Stimulated activated CD8-positive, alpha-beta memory T cell treated with anti-CD3 and anti-CD28 coated beads, Interleukin-4, amount 100 ng/mL, for 4 hours (primary cell): ENCODE measurements at places on chromosomes 12 and 14.

- DNase-seq, result no peak
These were observed 22.0 kb downstream of the LRTM2 start for GRCh38 chr12:1842183-1842904.

GRCh38 chr12:123395236-123395635 lies 11.3 kb downstream of the KMT5A start:
- no peak for DNase-seq

- DNase-seq, result no peak
These were observed 118.7 kb downstream of the BRMS1L start for GRCh38 chr14:35944847-35945246.

DNA sequence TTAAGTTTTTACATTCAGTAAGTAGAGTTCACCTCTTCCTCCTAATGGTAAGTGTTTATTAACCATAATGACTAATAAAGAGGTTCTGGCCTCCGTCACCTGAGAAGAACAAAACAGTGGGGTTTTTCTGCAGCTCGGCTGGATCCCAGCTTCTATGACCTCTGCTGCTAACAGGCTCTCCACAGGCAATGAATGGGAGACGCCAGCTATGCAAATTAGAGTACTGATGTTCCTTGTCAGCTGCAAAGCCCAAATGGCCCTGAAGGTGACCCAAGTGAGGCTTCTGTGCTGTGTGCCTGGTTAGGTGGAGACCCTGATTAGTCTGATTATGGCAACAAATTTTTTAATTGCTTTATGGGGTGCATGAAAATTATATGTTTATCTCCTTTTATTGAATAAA lies 218.1 kb downstream of the APAF1 start:
- no peak for DNase-seq

DNA sequence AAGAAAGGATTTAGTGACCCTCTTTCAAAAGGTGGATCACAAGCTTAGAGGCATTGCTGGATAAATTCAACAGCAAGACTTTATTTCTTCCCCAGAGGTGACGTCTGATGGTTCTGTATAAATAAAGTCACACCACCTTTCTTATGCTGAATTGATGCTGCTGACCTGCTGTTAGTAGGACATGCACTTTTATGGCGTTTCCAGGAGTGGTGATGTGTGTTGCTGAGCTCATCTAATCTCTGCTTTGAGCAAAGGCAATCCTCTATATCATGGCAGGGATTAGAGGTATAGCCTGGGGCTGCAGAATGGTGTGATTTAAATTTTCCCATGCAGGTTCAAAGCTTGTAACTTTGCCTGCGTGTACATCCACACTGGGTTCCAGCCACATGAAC lies 94.9 kb downstream of the ETV6 start:
- DNase-seq, result no peak

- DNase-seq, result no peak
These were observed 28.2 kb downstream of the HIGD1C start for GRCh38 chr12:50980545-50980944.

DNA sequence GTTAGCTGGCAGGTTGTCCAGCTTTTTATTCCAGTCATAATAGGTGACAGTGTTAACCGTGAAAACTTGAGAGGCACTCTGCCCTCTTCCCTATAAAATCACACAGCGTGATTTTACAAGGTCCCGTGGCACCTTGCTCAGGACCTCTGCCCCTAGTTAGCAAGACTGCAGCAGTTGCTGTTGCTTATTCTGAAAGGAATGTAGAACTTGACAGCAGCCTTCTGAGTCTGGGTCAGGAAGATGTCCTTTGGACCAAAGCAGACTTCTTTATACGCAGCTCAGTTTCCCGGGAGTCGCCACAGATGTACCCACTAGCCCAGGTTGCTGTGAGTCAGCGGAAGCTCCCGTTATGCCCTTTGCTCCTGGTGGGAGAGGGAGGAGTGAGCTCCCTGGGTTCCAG lies 13.2 kb downstream of the PRKAB1 start:
- DNase-seq, result no peak

GRCh38 chr12:694734-695503 lies 31.7 kb upstream of the NINJ2 start:
- DNase-seq, result no peak

GRCh38 chr14:23571701-23572523 lies 4.3 kb upstream of the AP1G2 start:
- DNase-seq, result no peak

DNA sequence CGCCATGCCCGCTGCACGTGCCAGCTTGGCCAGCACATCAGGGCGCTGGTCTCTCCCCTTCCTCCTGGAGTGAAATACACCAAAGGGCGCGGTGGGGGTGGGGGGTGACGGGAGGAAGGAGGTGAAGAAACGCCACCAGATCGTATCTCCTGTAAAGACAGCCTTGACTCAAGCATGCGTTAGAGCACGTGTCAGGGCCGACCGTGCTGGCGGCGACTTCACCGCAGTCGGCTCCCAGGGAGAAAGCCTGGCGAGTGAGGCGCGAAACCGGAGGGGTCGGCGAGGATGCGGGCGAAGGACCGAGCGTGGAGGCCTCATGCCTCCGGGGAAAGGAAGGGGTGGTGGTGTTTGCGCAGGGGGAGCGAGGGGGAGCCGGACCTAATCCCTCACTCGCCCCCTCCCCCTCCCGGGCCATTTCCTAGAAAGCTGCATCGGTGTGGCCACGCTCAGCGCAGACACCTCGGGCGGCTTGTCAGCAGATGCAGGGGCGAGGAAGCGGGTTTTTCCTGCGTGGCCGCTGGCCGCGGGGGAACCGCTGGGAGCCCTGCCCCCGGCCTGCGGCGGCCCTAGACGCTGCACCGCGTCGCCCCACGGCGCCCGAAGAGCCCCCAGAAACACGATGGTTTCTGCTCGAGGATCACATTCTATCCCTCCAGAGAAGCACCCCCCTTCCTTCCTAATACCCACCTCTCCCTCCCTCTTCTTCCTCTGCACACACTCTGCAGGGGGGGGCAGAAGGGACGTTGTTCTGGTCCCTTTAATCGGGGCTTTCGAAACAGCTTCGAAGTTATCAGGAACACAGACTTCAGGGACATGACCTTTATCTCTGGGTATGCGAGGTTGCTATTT lies 914 bp upstream of the CCND2 start:
- DNase-seq, result peak; percentile 63

- no peak for DNase-seq
These were observed 3.2 kb downstream of the PTGES3 start for GRCh38 chr12:56684745-56685359.

DNA sequence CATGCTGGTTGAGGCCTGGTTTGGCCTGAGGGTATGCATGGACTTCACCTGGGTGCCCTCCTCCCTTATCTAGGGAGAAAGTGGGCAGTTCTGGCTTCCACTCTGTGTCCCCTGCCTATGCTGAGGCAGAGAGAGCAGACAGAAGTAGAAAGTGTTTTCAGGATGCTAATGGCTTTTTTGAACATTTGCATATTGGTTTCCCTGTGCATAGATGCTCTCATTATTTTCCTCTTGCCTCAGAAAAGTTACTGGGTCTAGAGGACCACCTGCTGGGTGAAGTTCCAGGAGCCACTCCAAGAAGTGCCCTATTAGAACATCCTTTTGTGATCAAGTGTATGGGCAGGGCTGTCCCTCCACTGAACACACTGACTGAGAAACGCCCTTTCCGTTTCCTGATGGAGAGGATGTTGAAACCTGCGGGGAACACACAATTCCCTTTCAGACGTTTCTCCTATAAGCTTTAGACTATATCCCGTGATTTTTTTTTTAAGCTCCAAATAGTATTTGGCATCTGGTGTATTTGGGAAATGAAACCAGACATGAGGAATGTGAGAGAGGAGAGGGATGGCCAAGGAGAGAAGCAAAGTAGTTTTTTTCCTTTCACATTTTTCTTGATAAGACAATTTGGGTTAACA lies 66.6 kb downstream of the DAAM1 start:
- DNase-seq, result no peak

DNA sequence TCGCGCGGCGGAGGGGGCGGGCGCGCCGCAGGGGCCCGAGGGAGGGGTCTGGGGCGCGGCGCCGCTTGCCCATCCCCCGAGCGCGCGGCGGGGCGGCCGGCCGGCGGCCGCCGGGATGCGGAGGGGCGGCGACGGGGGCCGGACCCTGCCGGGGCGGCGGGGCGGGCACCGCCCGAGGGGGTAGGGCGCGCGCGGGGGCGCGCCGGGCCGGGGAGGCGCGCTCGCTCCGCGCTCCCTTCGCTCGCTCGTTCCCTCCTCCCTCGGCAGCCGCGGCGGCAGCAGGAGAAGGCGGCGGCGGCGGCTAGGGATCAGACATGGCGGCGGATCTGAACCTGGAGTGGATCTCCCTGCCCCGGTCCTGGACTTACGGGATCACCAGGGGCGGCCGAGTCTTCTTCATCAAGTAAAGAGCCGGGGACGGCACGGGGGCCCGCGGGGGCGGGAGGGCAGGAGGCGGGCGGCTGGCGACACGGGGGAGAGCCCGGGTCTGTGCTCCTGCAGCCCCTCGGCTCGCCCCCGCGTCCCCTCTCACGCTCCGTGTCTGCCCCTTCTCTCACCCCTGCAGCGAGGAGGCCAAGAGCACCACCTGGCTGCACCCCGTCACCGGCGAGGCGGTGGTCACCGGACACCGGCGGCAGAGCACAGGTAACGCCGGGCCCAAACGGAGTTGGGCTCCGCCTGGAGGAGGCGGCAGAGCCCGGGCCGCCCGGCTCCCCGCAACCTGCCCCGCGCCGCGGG lies at the start of gene PLEKHA5:
TSS of gene PLEKHA5 (plus strand) at position 248 of the 738 bp plus-strand sequence. CDS start at position 315, 67 bp downstream.
- peak; percentile 1 for DNase-seq

DNA sequence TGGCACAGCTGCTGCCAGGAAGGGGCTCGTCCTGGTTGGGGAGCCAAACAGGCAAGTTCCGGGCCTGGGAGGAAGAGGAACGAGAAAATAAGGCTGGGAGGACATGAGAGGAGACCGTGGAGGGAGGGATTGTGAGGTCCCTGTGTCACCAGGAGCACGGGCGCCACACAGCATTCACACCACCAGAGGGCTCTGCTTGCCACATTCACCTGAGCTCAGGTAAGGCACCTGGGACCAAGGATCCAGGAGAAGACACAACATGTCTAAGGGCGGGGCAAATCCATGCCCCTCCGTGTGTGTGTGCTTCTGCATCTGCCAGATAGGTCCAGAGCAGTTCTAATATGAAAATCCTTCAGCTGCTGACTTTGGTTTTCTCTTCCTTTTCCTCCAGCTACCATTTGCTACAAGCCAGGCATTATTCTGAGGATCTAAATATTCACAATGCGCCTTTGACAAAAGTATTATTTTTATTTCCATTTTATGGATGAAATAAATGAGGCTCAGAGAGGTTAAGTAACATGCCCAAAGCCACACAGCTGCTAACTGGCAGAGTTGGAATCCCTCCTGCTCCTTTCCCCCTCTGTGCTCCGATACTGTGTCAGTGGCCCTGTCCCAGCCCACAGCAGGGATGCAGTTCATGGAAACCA lies 14.6 kb downstream of the RAPGEF3 start:
- DNase-seq, result peak; percentile 24

GRCh38 chr14:103340480-103341212 lies 6.6 kb downstream of the EIF5 start:
- no peak for DNase-seq

DNA sequence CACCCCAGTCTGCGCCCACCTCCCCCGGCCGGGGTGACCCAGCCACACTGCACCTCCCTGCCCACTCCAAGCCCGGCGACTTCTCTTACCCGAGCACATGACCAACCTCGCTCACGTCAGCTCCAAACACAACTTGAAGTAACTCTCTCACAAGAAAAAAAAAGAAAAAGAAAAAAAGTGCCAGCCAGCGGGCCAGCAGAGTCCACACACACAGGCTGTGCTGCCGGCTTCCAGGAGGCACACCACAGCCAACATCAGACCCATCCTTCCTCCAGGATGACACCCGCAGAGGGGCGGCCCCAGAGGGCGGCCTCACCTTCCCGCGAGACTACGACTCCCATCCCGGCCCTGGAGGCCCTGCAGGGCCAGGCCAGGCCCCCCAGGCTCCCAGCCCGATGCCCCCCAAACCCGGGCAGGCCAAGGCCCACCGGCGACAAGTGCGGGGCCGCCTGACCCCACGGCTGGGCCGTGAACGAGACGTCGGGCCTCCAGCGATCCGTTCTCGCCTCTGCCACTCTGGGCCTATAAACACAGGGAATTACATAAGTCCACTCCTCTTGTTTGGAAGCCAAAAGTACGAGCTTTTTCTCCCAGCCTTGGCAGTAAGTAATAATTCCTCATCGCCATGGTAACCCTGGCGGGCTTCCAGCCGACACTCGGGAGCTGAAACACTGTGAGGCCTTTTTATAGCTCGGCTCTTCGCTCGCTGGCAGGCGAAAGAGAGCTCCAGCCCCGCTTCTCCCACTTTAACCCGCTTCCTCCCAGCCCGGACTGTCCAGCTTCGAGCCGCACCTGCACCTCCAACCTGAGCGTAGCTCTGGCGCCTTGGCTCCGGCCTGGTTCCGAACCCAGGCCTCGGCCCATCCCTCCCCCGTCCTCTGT lies 49.1 kb downstream of the NCOR2 start:
- DNase-seq, result no peak

- no peak for DNase-seq
These were observed 31.7 kb downstream of the SMOC1 start for GRCh38 chr14:69910871-69911270.

GRCh38 chr14:59772233-59772632 lies 98.3 kb downstream of the RTN1 start:
- DNase-seq, result no peak

DNA sequence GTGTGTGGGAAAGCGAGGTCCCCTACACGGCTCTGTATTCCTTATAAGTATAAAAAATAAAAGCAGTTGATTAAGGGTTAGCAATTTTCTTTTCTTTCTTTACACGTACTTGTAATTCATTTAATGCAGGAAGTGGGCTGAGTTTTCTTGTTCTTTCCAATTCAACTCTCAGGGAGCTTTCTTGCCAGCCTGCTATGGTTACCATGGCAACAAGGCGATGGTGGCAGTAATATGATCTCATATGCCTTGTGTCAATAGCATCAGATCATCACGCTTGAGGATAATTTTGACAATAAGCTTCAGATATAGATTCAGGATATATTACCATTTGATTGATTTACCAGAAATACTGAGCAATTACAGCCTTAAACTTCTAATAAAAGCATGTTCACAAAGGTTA lies 466.5 kb downstream of the APAF1 start:
- no peak for DNase-seq

- DNase-seq, result no peak
These were observed 66.3 kb downstream of the IFT43 start for GRCh38 chr14:76051717-76052465.
